ENCODE measurements at places on chromosomes 6 and 20. TPM values are rescaled to one million over a fixed set of nuclear protein-coding genes. Genes with fewer than 3 reads are reported as not detected.
A peak's percentile ranks its signal among the peaks of the same experiment; 100 is the strongest.

- H3K4me1 ChIP-seq: peaks cover 23% of the 10 kb centered on the region
- H3K4me3 ChIP-seq: no peak overlapping the region
- H3K36me3 ChIP-seq: no peaks in the 10 kb centered on the region
- no peak overlapping the region for H3K27ac ChIP-seq
- no peak for DNase-seq
Measured at GRCh38 chr6:3228771-3229565, 1.5 kb upstream of the TUBB2B start.

DNA sequence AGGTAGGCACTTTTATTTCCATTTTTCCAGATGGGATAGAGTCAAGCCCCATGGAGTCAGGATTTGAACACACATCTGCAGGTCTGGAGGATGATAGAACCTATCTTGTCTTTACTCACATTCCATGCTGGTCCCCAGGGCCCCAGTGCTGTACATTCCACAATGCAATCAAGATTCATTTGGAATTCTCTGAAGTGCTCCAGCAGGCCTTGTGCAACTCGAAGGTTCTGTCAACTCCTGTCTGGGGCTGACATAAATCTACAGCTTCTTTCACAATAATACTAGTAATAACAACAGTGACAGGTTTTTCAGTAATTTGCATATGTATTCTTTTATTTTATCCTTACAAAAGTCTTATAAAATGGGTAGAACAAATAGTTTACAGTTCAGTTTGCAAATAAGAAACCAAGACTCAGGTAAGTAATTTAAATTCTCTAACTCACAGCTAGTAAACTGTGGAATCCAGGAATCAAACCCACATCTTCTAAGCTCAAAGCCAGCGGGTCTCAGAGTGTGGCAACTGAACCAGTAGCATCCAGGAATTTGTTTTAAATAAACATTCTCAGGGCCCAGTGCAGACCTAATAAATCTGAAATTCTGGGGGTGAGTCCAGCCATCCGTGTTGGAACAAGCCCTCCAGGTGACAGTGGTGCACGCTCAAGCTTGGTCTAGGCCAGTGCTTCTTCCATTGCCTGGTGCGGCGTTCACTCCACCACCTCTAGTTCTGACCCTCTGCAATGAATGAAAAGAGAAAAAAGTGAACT lies 137.0 kb upstream of the TNFAIP3 start:
- no peak overlapping the region for H3K27ac ChIP-seq
- no peaks in the 10 kb centered on the region for H3K36me3 ChIP-seq
- no peaks in the 10 kb centered on the region for H3K27me3 ChIP-seq
- no peak for DNase-seq

DNA sequence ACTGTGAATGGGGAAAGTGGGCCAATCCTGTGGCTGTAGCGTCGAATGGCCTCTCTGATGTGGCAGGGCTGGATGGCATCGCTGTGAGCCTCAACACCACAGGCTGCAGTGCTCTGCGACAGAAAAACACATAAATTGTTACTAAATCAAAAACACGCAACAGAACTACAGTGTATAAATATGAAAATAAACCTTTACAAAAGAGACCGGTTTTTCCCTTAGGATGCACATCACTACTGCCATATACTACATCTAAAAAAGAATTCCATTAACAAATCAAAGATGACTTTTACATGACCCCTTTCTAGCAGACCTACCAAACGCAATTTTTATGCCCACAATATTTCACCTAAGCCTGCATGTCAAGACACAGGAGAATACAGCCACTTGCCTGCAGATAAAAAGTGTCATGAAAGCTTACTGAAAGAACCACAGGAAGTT lies 395.5 kb upstream of the RUNX2 start:
- H3K4me3 ChIP-seq: no peak overlapping the region
- no peaks in the 10 kb centered on the region for H3K4me1 ChIP-seq

GRCh38 chr20:41245086-41245707 lies 72.3 kb downstream of the ZHX3 start:
- H3K4me3 ChIP-seq: no peak overlapping the region
- H3K27ac ChIP-seq: peak overlapping the region; percentile 53
- peaks cover 50% of the 10 kb centered on the region for H3K4me1 ChIP-seq
- peak; percentile 52 for DNase-seq
- no peaks in the 10 kb centered on the region for H3K27me3 ChIP-seq

- peak; percentile 90 for DNase-seq
- H3K4me3 ChIP-seq: no peak overlapping the region
Measured at GRCh38 chr20:4512891-4513550, 208.7 kb upstream of the PRND start.

DNA sequence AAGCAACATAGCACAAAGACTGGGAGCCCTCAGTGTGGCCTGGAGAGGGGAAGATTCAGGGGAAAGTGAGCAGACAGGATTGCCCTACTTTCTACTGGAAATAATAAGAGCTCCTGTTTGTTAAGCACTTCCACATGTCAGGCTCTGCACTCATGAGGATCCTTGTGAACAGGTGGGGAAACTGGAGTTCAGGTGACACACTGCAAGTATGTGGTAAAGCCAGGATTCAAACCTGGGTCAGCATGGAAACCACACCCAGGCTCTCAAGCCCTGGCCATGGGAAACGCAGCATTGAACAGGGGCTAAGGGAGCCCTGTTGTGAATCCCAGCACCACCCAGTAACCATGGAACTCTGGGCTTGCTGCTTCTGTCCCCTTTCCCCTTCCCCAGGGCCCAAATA lies 42.8 kb upstream of the ID1 start:
- H3K4me1 ChIP-seq: peaks cover 38% of the 10 kb centered on the region
- no peak overlapping the region for H3K4me3 ChIP-seq
- peaks cover 19% of the 10 kb centered on the region for H3K36me3 ChIP-seq
- no peak for DNase-seq
- H3K27ac ChIP-seq: peak overlapping the region; percentile 100
- H3K27me3 ChIP-seq: no peaks in the 10 kb centered on the region

DNA sequence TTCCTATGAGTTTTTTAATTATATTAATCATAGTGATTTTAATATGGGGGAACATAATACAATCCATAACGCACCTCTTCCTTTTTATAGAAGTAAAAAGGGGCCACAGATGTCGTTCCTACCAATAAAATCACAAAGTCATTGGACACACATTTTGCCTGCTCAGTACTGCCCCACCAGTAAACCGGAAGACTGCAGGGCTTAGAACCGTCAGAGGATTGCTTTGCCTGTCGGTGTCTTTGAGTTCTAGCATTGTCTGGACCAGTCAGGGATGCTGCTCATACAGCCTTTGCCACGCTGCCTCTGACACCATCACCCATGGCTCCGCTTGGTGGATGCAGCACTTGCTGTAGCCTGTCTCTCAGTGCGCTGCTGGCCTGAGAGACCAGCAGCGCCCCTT lies 853.6 kb downstream of the C6orf118 start:
- no peak overlapping the region for H3K27ac ChIP-seq
- H3K27me3 ChIP-seq: no peaks in the 10 kb centered on the region
- no peaks in the 10 kb centered on the region for H3K4me1 ChIP-seq
- no peaks in the 10 kb centered on the region for H3K36me3 ChIP-seq
- no peak overlapping the region for H3K4me3 ChIP-seq

PHACTR3 gene
- not detected for total RNA-seq

All from endothelial cell of umbilical vein (primary cell).